ENCODE measurements at places on chromosomes 2 and 18.
A peak's percentile ranks its signal among the peaks of the same experiment; 100 is the strongest.

GRCh38 chr2:181008407-181008806 lies 28.0 kb downstream of the UBE2E3 start:
- no peak for DNase-seq

DNA sequence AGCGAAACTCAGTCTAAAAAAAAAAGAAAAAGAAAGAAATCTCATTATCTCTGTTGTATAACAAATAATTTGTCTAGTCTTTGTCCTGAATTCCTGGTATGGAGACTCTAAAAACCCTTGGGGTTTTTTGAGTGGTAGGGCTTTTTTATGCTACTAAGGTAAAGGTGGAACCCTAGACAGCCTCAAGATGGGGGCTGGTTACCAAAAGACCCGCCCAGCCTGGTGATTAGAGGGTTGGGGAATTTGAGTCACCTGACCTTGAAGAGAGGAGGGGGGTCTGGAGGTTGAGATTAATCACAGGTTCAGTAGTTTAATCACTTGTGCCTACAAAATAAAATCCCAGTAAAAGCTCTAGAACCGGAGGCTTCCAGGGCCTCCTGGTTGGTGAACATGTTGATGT lies 17.6 kb downstream of the SOWAHC start:
- DNase-seq, result no peak

- DNase-seq, result no peak
Measured at GRCh38 chr2:200254773-200255172, 51.7 kb upstream of the SPATS2L start.

DNA sequence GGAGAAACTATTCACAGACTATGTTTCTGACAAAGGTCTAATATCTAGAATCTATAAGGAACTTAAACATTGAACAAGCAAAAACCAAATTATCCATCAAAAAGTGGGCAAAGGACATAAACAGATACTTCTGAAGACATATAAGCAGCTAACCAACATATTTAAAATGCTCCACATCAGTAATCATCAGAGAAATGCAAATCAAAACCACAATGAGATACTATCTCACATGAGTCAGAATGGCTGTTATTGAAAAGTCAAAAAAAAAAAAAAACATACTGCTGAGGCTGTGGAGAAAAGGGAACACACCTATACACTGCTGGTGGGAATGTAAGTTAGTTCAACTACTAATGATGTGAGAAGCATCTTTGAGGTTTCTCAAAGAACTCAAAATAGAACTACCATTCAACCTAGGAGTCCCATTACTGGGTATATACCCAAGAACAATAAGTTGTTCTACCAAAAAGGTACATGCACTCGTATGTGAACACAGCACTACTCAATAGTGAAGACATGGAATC lies 220.4 kb upstream of the TFPI start:
- DNase-seq, result no peak

- DNase-seq, result no peak
Measured at GRCh38 chr2:201004370-201004769, 40.9 kb upstream of the ORC2 start.

DNA sequence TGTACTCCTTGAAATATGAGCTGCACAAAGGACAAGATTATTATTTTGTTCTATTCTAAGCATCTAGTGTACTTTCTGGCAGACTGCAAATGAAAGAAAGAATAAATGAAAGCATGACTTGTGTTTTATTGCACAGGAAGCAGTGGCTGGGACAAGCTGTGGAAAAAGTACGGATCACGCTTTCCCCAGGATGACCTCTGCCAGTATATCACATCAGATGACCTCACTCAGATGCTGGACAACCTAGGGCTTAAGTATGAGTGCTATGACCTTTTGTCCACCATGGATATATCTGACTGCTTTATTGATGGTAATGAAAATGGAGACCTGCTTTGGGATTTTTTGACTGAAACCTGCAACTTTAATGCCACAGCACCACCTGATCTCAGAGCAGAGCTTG lies 49.4 kb downstream of the HNMT start:
- no peak for DNase-seq

DNA sequence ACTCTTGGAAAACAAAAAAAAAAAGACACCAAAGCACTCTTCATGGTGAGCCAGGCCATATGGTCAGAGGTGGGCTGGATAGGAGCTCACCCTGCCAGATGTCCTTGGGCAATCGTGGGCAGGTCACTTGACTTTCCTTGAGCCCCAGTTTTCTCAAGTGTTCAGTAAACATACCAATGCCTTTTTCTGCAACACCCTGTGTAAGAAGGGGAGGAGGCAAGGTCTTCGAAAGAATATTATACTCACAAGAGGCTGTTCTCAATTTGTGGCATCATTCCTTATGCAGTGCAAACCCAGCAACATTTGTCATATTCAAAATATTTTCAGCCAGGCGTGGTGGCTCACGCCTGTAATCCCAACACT lies 22.9 kb upstream of the TMEM87B start:
- no peak for DNase-seq

- no peak for DNase-seq
Measured at GRCh38 chr2:98607104-98607503, 1.2 kb downstream of the COA5 start.

GRCh38 chr2:42566837-42567321 lies 1.6 kb upstream of the MTA3 start:
- DNase-seq, result no peak

GRCh38 chr2:151326554-151326953 lies 30.8 kb upstream of the TNFAIP6 start:
- DNase-seq, result no peak

GRCh38 chr2:64018701-64019082 lies 536 bp downstream of the VPS54 start:
- no peak for DNase-seq

- DNase-seq, result no peak
Measured at GRCh38 chr2:158823486-158824237, 28.5 kb downstream of the DAPL1 start.

DNA sequence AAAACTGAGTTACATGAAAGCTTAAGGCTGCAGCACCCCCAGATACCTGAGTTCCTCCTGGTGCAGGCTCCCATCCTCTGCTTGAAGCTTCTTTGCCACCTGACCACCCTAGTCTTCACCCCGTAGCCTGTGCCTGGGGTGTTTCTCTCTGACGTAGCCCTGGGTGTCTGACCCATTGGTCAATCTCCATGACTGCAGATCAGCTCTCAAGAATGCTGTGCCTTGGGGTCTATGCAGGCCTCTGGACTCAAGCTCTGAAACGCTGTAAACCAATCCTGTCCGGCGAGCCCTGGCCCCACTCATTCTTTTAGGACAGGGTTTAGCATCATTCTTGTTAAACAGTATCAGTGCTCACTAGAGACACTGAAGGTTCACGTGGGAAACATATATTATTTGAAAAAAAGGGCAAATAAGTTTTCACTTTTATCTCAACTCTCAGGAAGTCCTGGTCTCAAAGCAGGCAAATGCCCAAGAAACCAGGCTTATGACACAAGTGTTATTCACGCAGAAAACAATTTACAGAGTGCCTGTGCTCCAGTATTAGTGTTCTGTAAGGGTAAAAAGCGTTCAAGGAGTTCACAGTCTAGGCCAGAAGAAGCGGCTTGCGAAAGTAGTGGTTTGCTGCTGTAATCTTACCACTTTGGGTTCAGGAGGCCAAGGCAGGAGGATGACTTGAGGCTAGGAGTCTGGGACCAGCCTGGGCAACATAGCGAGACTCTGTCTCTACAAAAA lies 22.8 kb upstream of the PPP4R1 start:
- no peak for DNase-seq

DNA sequence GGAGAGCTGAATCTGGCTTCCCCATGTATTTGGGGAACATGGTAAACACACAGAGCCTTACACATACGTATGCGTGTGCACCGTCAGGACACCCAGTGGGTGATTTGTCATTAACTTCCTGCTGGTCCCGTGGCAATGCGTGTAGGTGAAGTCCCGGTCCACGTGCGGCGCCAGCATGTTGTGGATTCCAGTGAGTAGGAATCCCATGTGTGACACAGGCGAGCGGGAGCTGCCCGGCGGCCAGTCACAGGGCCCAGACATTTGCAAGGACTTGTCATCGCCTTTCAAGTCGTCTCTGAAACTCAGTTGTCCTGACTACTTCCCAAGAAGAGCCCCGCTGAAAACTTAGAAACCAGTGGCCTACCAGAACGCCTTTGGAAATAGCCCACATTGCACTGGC lies 102.0 kb downstream of the RNF144A start:
- DNase-seq, result no peak

GRCh38 chr2:88669482-88670214 lies 21.8 kb upstream of the RPIA start:
- peak; percentile 23 for DNase-seq

DNA sequence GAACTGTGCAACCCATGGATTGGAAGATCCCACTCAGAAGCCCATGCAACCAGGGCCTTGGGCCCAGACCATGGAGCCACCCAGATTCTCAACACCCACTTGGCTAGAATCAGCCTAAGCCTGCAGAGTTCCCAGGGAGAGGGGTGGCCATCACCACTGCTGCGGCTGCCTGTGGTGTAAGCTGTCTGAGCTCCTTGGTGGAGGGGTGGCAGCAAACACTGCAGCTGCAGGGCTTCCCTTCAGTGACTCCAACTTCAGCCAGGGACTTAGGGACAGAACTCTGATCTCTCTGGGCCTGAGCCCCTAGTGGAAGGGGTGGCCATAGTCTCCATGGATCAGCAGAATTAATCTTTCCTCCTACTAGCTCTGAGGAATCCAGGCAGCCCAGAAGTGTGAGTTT lies 72.5 kb downstream of the RAD51AP2 start:
- DNase-seq, result no peak

GRCh38 chr2:69138247-69138772 lies 125.3 kb downstream of the ANTXR1 start:
- DNase-seq, result no peak

- DNase-seq, result no peak
Measured at GRCh38 chr2:96548558-96549465, 12.3 kb downstream of the ARID5A start.

Data from SHP77 treated with DMSO at 0.1 percent for 48 hours (cell line).